ENCODE measurements at places on chromosomes 11 and 22.

GRCh38 chr22:25113316-25113721, 86.3 kb upstream of the CRYBB3 start:
- peak overlapping the region; percentile 63 for H3K4me3 ChIP-seq
- no peak for DNase-seq
- H3K36me3 ChIP-seq, result peaks cover 6% of the 10 kb centered on the region
- no peaks in the 10 kb centered on the region for H3K27me3 ChIP-seq
- H3K4me1 ChIP-seq, result peaks cover 50% of the 10 kb centered on the region

- no peak overlapping the region for H3K4me3 ChIP-seq
- H3K27me3 ChIP-seq, result no peaks in the 10 kb centered on the region
- H3K27ac ChIP-seq, result no peak overlapping the region
- H3K36me3 ChIP-seq, result no peaks in the 10 kb centered on the region
Measured at GRCh38 chr22:32776802-32777201, 24.7 kb upstream of the TIMP3 start.

GRCh38 chr11:1780700-1781592, 17.2 kb upstream of the CTSD start:
- DNase-seq, result peak; percentile 62
- no peaks in the 10 kb centered on the region for H3K36me3 ChIP-seq
- H3K27ac ChIP-seq, result no peak overlapping the region
- H3K4me1 ChIP-seq, result peaks cover 5% of the 10 kb centered on the region
- H3K27me3 ChIP-seq, result peaks cover 3% of the 10 kb centered on the region

DNA sequence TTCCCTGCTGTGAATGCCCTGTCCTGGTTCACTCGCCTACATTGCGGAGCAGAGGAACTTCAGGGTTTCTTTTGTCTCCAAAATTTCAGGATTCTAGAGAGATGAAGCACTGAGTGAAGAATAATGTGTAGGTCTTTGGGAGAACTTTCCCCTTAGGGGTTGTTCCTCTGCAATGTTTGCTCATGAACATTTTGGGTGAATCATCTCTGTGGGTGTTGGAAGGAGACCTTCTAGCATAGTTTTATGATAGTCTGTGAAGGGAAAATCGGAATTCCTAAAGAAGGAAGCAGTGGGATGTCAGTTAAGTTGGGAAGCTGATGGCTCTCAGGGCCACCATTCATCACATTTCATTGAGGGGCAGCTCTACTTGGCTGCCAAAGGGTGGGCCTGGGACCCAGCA, 64.8 kb downstream of the MIAT start:
- no peaks in the 10 kb centered on the region for H3K27me3 ChIP-seq
- DNase-seq, result no peak
- H3K4me3 ChIP-seq, result no peak overlapping the region
- peaks cover 40% of the 10 kb centered on the region for H3K36me3 ChIP-seq
- H3K4me1 ChIP-seq, result no peaks in the 10 kb centered on the region
- H3K27ac ChIP-seq, result no peak overlapping the region

DNA sequence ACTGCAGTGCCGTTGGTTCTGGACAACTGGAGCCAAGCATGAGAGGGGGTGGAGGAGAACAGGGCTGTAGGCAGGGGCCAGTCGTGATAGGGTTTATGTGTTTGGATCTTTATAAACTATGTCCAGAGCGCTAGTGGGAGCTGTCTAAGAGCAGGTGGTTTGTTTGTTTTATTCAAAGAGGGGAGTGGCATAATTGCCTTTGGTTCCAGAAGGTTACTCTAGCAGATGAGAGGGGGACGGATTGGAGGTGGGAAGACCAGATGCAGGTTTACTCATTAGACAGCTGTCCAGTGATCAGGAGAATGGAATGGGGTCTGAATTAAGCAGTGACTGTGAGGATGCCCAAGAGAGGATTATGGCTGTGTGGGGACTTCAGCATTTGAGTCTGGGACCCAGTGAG, 109.3 kb upstream of the TBCEL start:
- no peaks in the 10 kb centered on the region for H3K4me1 ChIP-seq
- no peaks in the 10 kb centered on the region for H3K36me3 ChIP-seq
- no peak overlapping the region for H3K4me3 ChIP-seq
- DNase-seq, result no peak
- no peak overlapping the region for H3K27ac ChIP-seq

GRCh38 chr11:64165481-64165841, 452 bp downstream of the MACROD1 start:
- peak overlapping the region; percentile 90 for H3K4me3 ChIP-seq
- H3K27me3 ChIP-seq, result no peaks in the 10 kb centered on the region
- peak overlapping the region; percentile 94 for H3K27ac ChIP-seq
- H3K4me1 ChIP-seq, result peaks cover 30% of the 10 kb centered on the region
- H3K36me3 ChIP-seq, result no peaks in the 10 kb centered on the region

DNA sequence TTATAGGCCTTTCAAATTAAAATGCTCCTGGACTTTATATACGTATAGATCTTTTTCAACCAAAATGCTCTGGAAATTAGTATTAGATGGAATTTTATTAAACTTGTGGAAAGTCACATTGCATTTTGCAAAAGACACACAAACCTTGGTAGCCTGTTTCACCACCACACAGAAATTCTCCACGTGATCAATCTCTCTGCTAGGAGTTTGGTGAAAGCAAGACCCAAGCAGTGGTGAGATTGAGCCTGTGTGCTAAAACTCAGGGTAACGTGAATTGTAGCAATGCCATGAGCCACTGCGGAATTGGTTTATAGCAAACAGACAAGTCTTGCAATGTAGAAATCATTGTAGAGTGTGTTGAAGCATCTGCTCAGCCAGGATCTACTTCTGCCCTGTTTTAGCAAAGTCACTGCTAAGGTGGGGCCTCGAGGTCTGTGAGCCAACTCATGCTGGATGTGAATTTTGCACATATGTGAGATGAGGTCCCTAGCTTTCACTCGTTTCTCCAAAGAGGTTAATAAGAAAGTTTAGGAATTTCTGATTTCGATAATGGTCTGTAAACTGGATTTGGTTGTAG, 184.8 kb downstream of the DBX1 start:
- no peak for DNase-seq
- H3K4me1 ChIP-seq, result no peaks in the 10 kb centered on the region
- no peak overlapping the region for H3K27ac ChIP-seq
- no peak overlapping the region for H3K4me3 ChIP-seq
- H3K36me3 ChIP-seq, result no peaks in the 10 kb centered on the region

- no peaks in the 10 kb centered on the region for H3K4me1 ChIP-seq
- H3K36me3 ChIP-seq, result no peaks in the 10 kb centered on the region
- H3K27me3 ChIP-seq, result no peaks in the 10 kb centered on the region
- no peak for DNase-seq
Measured at GRCh38 chr11:119156496-119156895, 7.6 kb downstream of the ABCG4 start.

DNA sequence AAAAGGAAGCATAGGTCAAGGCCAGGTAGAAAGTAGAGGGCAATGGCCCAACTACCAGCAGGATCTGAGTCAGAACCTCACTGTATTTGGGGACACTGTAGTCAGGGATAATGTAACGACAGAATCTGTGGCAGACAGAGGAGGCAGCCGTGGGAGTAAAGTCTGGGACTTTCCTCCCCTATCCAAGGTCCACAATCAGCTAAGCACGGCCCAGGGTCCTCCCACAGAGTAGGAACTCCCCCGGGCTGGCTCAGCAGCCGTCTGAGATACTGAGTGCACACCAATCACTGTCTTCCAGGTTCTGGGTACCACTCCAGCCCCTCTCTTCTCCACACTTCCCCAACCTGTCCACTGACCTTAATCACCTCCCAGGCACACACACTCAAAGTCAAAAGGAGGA, 3.2 kb downstream of the IGSF9B start:
- no peak overlapping the region for H3K4me3 ChIP-seq
- H3K27me3 ChIP-seq, result peaks cover 66% of the 10 kb centered on the region
- no peak for DNase-seq
- H3K27ac ChIP-seq, result no peak overlapping the region
- peaks cover 53% of the 10 kb centered on the region for H3K4me1 ChIP-seq
- no peaks in the 10 kb centered on the region for H3K36me3 ChIP-seq

GRCh38 chr11:124670732-124671131, 2.8 kb downstream of the SIAE start:
- no peak overlapping the region for H3K27ac ChIP-seq
- no peak for DNase-seq
- H3K36me3 ChIP-seq, result peaks cover 9% of the 10 kb centered on the region
- H3K4me3 ChIP-seq, result no peak overlapping the region
- H3K27me3 ChIP-seq, result no peaks in the 10 kb centered on the region
- peaks cover 17% of the 10 kb centered on the region for H3K4me1 ChIP-seq

DNA sequence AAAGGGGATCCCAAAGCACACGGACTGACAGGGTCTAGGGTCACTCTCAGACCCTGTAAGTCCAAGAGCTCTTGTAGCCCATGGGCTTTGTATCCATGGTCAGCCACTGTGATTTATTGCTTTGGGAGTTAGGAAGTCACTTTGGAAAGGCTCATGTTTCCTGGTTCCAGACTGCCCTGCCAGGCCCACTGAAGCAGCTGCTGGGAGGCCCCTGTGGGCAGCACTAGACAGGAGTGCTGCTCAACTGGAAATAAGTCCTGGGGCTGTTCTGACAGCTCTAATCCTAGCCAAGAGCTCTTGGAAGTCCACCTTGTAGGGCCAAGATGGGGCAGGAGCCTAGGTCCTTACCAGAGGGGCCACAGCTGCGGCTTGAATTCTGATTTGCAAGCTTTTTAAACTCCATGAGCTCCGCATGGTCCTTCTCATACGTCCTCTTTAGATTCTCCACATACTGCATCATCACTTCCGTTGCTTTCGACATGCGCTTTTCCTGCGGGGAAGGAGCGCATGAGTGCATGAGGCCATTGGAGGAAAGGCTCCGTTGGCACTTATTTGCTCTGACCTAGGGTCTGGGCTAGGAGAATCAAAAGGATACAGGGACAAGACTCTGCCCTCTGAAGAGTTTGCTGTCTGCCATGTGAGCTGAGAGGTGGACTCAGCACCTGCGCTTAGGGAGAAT, 32.2 kb upstream of the LYVE1 start:
- DNase-seq, result no peak
- peaks cover 13% of the 10 kb centered on the region for H3K4me1 ChIP-seq
- H3K36me3 ChIP-seq, result no peaks in the 10 kb centered on the region
- no peak overlapping the region for H3K4me3 ChIP-seq
- no peaks in the 10 kb centered on the region for H3K27me3 ChIP-seq
- H3K27ac ChIP-seq, result no peak overlapping the region

GRCh38 chr11:65539744-65540289, 14.9 kb downstream of the SCYL1 start:
- no peak for DNase-seq
- peaks cover 40% of the 10 kb centered on the region for H3K36me3 ChIP-seq
- H3K4me3 ChIP-seq, result peak overlapping the region; percentile 61
- H3K4me1 ChIP-seq, result peaks cover 33% of the 10 kb centered on the region

- H3K4me1 ChIP-seq, result no peaks in the 10 kb centered on the region
- H3K27ac ChIP-seq, result no peak overlapping the region
- H3K36me3 ChIP-seq, result no peaks in the 10 kb centered on the region
- no peak overlapping the region for H3K4me3 ChIP-seq
- no peaks in the 10 kb centered on the region for H3K27me3 ChIP-seq
Measured at GRCh38 chr22:23511627-23512347, 68.3 kb downstream of the IGLL1 start.

DNA sequence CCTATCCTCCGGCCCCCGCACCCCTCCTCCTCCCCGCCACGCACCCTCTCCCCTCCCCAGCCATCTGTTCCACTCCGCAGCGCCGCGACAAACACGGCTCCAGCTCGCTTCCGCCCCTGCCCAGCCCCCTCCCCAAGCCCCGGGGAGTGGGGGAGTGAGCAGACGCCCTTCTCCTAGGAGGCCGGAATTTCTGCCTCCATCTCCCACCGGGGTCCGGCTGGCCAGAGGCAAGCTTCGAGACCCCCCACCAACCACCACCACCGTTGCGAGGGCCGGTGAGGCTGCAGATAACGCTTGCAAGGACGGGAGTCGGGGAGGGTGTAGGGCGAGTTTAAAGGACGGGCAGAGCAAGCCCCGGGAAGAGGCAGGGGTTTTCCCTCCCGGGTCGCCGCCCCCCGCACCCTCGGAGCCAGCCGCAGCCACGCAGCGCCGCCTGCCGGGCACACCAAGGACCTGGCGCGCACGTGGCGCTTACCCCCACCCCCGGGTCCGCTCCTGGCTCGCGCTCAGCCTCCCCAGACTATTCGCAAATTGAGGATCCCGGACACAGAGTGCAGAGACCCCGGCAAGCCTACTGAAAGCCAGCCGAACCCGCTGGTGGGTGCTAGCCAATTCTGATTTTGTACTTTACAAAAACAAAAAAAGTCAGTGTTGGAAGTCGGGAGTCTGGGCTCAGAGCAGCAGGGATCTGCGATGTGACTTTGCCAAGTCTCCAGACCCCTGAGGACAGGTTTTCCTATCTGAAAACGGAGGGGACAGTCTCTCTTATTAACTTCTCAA, 22.6 kb downstream of the RTN4RL2 start:
- no peak for DNase-seq
- peaks cover 33% of the 10 kb centered on the region for H3K36me3 ChIP-seq
- no peak overlapping the region for H3K27ac ChIP-seq
- H3K27me3 ChIP-seq, result peaks cover 15% of the 10 kb centered on the region
- H3K4me3 ChIP-seq, result peak overlapping the region; percentile 22

DNA sequence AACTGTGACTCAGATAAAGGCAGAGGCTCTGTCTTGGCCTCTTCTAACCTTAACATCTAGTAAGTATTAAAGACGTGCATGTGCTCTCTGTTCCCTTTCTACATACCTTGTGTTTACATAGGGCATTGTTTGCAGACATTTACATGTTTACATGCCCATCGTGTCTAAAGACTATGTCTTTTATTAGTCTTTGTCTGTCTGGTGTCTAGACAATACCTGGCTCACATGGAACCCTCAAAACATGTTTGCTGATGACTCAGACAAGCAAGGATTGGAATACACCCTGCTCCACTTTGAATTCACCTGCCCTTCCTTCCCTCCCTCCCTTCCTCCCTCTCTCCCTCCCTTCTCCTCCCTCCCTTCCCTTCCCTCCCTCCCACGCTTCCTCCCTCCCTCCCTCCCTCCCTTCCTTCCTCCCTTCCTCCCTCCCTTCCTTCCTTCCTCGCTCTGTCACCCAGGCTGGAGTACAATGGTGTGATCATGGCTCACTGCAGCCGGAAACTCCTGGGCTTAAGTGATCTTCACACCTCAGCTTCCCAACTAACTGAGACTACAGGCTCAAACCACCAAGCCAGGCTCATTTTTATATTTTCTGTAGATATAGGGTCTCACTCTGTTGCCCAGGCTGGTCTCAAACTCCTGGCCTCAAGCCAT, 23.7 kb upstream of the SORL1-AS1 start:
- H3K4me3 ChIP-seq, result no peak overlapping the region
- H3K4me1 ChIP-seq, result peaks cover 7% of the 10 kb centered on the region
- H3K27me3 ChIP-seq, result no peaks in the 10 kb centered on the region
- no peak for DNase-seq
- no peaks in the 10 kb centered on the region for H3K36me3 ChIP-seq
- H3K27ac ChIP-seq, result peak overlapping the region; percentile 36

GRCh38 chr11:130455483-130456127, 7.2 kb downstream of the ADAMTS15 start:
- H3K27me3 ChIP-seq, result peaks cover under 1% of the 10 kb centered on the region
- peaks cover 31% of the 10 kb centered on the region for H3K4me1 ChIP-seq
- no peak for DNase-seq
- no peak overlapping the region for H3K4me3 ChIP-seq

- no peaks in the 10 kb centered on the region for H3K27me3 ChIP-seq
- peaks cover 41% of the 10 kb centered on the region for H3K4me1 ChIP-seq
- no peak overlapping the region for H3K4me3 ChIP-seq
- H3K27ac ChIP-seq, result no peak overlapping the region
- DNase-seq, result no peak
Measured at GRCh38 chr11:128913806-128914205, 22.6 kb downstream of the KCNJ5 start.

- no peak overlapping the region for H3K27ac ChIP-seq
- DNase-seq, result no peak
- no peak overlapping the region for H3K4me3 ChIP-seq
- H3K27me3 ChIP-seq, result peaks cover 28% of the 10 kb centered on the region
- peaks cover 16% of the 10 kb centered on the region for H3K4me1 ChIP-seq
Measured at GRCh38 chr22:47627556-47628253, 865.3 kb downstream of the TBC1D22A start.

- no peaks in the 10 kb centered on the region for H3K36me3 ChIP-seq
- peak overlapping the region; percentile 34 for H3K27ac ChIP-seq
- peak overlapping the region; percentile 45 for H3K4me3 ChIP-seq
- peak; percentile 87 for DNase-seq
Measured at GRCh38 chr11:1693327-1694063, 3.5 kb upstream of the KRTAP5-6 start.
